ENCODE measurements at places on chromosomes 5 and 9.
A peak's percentile ranks its signal among the peaks of the same experiment; 100 is the strongest.

- no peak for DNase-seq
Observed at GRCh38 chr9:111805830-111806241, 11.1 kb upstream of the SHOC1 start.

DNA sequence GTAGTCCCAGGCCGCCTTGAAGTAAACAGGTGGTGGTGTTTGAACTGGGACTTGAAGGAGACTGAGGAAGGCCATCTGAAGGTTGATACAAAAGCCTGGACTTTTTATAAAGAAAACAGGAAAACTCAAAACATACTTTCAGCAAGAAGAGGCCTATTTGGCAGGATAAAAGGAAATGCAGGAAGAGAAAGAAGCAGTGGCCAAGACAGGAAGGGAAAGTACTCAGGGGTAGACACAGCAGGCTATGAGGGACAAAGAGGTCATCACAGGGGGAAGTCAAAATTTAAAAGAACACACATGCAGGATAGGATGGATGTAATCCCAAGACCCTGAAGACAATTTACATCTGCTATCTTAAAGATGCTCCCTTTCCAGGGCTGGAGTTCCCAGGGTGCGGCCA, 13.0 kb downstream of the TLE1 start:
- no peak for DNase-seq

GRCh38 chr9:104586496-104587180, 12.6 kb downstream of the OR13C5 start:
- no peak for DNase-seq

DNA sequence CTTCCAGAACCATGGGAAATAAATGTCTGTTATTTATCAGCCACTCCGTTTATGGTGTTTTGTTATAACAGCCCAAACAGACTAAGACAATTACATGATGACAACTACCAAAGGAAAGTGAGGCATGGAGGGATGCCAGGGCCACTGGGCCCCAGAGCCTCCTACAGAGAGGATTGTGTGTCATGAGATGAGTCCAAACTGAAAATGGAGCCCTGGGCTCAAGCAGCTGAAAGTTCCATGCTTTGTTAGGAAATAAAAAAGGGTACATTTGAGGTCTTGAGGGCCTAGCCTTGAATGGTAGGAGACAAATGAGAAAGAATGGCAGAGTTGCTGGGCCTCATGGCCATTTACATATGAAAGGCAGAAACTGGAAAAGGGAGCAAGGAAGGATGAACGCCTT, 586.5 kb downstream of the CETN3 start:
- DNase-seq: no peak

GRCh38 chr5:103621548-103621930, 59.0 kb upstream of the NUDT12 start:
- DNase-seq: no peak

DNA sequence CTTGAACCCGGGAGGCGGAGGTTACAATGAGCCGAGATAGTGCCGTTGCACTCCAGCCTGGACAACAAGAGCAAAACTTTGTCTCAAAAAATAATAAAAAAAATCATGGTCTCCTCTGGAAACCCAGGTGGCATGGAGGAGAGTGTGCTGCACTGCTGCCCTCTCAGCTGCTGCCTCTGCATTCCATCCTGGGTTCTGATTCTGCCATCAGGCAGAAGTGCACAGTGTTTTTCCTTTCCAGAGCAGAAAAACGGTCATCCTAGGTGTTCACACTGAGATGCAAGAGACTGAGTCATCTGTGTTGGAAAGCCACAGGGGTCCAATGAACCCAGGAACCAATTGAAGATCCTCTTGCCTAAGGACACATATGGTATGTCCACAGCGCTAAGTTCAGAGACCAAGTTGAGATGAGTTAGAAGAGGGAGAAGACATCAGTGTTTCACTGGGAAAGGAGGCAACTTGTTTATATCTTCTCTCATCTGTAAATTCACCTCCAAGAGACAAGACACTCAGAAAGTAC, 88.8 kb upstream of the DMRT1 start:
- no peak for DNase-seq

GRCh38 chr9:98958271-98958984, 14.7 kb downstream of the COL15A1 start:
- no peak for DNase-seq

DNA sequence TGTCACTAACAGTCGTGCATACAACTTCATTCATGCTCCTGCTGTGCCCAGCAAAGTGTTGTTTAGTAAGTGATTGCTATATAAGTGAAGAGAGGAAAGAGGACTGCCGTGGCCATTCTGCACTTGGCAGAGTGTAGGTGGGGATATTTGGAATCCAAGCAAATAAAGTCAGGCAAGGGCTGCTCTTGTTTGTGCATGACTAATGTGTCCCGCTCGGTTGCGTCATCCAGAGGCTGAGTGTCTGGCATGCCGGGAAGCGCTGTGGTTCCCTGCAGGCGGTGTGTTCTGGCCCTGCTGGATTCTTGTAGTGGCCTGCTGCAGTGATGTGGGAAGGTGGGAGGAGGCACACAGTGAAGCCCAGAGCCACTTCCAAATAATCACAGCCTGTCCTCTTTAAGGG, 136.9 kb upstream of the ANKH start:
- peak; percentile 94 for DNase-seq

DNA sequence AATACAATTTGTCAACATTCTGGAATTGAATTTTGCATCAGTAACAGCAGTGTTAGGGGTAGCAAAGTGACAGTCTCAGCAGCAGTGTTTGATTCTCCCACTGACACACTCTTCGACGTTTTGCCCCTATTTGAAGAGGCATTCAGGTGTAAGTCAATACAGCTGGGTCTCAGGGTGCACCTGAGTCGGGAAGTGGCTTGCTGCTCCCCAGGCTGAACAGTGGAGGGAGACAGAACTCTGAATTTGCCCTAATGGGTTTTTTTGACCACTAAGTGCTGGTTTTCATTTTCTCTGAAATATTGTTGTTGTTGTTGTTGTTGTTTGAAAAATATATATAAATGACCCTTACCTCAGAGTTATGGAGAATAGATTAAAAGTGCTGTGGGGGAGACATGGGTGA, 223.2 kb downstream of the TLR4 start:
- DNase-seq: no peak

GRCh38 chr5:178514851-178515418, 75.3 kb downstream of the COL23A1 start:
- peak; percentile 53 for DNase-seq

DNA sequence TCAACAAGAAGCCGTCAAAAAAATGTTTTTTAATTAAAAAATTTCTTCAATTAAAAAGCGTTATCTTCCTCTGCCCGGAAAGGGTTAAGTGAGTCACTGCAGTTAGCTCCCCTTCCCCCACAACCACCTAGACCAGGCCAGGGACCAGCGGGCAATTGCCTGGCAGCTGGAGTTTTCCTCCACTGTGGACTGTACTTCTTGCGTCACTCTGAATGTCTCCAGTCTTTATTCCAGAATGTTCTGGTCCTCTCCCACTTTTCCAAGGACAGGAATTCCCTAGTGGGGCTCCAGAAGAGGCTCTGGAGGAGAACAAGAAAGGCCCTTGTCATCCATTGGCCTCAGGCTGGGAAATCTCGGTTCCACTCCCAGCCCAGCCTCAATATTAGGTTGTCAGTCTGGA, 114.0 kb downstream of the C9orf50 start:
- DNase-seq: no peak

DNA sequence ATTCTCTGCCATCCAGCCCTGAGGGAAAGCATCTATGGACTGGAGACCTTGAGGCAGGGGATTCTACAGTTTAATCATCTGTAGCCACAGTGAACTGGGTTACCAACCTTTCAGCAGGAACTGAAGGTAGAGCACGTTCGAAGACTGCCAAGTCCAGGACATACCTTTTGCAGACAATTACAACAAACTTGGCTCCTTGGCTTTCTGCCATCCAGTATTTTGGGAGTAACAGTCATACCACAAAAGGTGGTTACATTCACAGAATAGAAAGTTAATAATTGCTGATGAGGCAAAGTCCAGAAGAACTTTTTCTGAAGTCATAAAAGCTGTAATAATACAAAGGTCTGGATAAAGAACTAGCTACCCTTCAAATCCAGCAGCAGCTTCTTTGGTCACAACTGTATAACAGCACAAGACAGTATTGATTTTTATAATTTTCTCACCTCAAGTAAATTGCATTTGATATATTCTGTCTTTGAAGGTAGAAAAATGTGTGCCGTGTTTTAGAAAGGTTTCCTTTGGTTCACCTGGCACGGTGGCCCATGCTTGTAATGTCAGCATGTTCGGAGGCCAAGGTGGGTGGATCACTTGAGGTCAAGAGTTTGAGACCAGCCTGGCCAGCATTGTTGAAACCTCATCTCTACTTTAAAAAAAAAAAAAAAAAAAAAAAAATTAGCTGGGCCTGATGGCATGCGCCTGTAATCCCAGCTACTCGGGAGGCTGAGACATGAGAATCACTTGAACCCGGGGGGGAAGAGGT, 236.6 kb downstream of the NR3C1 start:
- no peak for DNase-seq

DNA sequence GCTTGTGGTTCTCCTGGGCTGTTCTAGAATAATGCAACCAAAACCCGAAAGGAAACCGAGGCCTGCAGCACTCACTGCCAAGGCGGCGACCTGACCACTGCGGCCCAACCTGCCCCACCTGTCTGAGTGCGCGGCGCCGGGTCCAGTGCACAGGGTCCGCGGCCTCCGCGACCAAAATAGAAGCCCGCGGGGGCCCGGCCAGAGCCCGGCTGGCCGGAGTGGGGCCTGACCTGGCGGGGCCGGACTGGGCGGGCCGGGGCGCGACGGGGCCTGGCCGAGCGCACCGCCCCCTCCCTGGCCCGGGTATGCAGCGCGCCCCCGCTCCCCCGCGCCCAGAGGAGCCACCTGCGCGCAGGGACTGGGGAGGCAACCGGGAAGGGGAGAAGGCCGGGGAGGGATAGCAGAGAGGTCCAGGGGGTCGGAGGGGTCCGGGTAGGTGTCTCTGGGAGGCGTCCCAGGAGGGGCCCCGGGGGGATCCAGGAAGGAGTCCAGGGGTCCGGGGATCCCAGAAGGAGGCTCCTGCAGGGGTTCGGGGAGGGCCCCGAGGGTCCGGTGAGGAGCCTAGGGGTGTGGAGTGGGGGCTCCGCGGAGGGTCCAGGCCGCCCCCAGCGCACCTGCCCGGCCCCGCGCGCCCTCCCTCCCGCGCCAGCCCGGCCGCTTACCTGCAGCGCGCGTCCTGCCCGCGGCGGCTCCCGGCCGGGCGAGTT, 503 bp downstream of the SEMA4D start:
- DNase-seq: no peak

DNA sequence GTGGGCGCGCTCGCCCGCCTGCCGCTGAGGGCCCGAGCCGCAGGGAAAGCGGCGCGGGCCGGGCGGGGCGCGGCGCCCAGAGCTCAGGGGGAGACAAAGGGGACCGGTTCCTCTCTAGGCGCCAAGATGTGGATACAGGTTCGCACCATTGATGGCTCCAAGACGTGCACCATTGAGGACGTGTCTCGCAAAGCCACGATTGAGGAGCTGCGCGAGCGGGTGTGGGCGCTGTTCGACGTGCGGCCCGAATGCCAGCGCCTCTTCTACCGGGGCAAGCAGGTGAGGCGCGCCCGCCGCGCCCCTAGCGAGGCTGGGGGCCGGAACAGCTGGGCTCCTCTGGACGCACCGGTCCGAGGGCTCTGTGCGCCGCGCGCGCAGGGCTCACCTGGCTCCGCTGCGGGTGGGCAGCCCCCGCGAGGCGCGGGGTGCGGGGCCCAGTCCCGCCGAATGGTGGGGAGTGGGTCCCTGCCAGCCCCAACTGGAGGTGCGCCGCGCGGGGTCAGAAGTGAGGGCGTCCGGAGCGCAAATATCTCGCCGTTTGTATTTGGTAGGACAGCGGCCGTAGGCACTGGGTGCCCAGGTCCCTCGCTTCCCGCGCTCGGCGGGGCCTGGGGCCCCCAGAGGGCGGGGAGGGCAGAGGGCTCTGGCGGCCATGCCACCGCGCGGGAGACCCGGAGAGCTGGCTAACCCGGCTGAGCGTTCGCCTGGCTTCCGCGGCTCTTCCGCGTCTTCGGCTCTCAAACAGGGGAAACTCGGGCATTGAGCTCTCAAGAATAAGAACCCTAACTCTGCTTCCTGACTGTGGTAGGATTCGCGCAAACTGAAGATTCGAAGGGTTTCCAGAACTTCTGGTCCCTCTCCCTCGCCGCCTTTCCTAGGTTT, 607 bp downstream of the UHRF2 start:
- no peak for DNase-seq

DNA sequence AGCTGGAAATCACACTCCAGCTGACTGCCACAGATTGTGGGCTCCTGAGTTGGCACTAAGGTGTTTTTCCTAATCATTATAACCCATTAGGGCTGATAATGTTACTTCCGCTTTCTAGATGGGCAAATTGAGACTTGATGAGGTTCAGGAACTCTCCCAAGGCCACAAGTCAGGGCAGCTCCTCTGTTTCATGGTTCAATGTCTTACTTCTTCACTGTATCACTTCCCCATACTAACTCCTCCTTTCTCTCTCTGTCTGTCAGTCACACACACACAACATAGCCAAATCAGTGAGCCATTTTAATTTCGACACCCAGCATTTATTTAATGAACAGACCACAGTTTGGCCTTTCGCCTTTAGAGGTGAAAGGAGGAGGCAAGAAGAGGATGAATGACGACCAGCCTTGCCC, 17.8 kb upstream of the TRAF1 start:
- no peak for DNase-seq

DNA sequence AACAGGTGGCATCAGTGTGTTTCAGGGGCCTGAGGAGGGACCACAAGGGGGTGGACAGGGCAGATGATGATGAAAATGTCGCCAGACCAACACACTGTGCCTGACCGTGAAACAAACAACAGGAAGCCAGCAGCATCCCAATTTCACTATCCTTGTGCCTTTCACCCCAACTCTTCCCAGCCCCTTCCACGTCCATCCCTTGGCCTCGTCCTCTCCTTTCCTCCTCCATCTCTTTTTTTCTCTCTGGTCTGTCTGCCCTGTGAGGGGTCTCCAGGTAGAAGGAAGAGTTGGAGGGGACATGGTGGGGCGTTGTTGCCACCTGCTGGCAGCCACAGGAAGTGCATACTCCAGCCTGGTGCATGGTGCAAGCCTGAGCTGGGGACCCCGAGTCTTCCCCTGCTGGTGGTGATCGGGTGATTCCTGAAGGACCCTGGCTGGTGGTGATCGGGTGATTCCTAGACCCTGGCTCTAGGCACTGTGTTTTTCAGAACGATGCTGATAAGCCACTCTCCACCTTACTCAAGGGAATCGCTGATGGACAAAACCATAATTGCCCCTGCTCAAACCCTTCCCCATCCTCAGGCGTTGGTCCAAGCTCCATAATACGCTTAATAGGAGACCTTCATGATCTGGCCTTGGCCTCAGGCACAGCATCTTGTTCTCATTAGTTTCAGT, 21.7 kb upstream of the NSD1 start:
- no peak for DNase-seq

DNA sequence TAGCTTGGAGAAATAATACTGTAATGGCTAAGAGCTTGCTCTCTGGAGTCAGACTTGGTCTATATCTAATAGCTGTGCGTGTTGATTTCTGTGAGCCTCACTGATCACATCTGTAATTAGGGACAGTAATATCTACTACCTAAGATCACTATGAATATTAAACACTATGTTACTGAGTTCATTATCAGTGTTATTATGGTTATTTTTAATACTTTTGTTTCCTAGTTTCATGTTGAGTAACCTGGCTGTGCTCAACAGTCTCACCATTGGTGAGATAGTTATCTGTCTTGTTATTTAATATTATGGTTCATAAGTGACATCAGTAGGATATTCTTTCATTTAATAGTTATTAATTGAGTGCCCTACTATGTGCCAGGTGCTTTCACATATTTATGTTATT, 22.4 kb upstream of the CAVIN4 start:
- DNase-seq: no peak

GRCh38 chr5:118844351-118844750, 144.0 kb downstream of the DTWD2 start:
- DNase-seq: no peak

Data from mesenteric fat pad (tissue), 1 donor.